Breast epithelium (tissue), 4 donors: ENCODE measurements at places on chromosomes 4 and X. TPM values are rescaled to one million over a fixed set of nuclear protein-coding genes. Genes with fewer than 3 reads are reported as not detected.

Gene INTS6L
- total RNA-seq = 12.5 TPM

Gene LAMP2
- 135 TPM for total RNA-seq

Gene PLP1
- 3.4 TPM for total RNA-seq

Gene MTCP1
- 2.3 TPM for total RNA-seq

Gene FGFBP2
- 6.4 TPM for total RNA-seq

Gene PWWP3B
- total RNA-seq = 2.6 TPM

Gene GCNA
- 2.6 TPM for total RNA-seq

Gene MAGEA1
- total RNA-seq = not detected

Gene TRPC3
- 0.64 TPM for total RNA-seq

Gene PARM1
- total RNA-seq = 18.0 TPM

Gene RAB33A
- total RNA-seq = 2.6 TPM

Gene GSX2
- not detected for total RNA-seq

Gene NUDT11
- total RNA-seq = 2.2 TPM

Gene CENPVL1
- total RNA-seq = not detected

Gene SASH3
- 18.7 TPM for total RNA-seq

Gene PDCL2
- not detected for total RNA-seq

Gene PABPC5
- total RNA-seq = 2.0 TPM

Gene NPY2R
- total RNA-seq = 4.4 TPM

Gene SORCS2
- 0.80 TPM for total RNA-seq

Gene HSFX4
- not detected for total RNA-seq

Gene NEIL3
- total RNA-seq = 0.32 TPM

Gene TMEM47
- 47.9 TPM for total RNA-seq

Gene CHIC2
- 47.5 TPM for total RNA-seq

Gene APELA
- 0.73 TPM for total RNA-seq

Gene CXCL5
- not detected for total RNA-seq

Gene ZNF141
- total RNA-seq = 39.0 TPM

Gene MAP7D2
- total RNA-seq = 1.3 TPM

Gene OCIAD1
- 85.2 TPM for total RNA-seq

Gene PCDH7
- total RNA-seq = 14.4 TPM

Gene NSG1
- total RNA-seq = 0.48 TPM

Gene CLIC2
- 10.7 TPM for total RNA-seq

Gene ASB11
- not detected for total RNA-seq

Gene RAB41
- total RNA-seq = not detected

Gene CENPE
- 0.33 TPM for total RNA-seq

Gene HS3ST1
- 1.6 TPM for total RNA-seq

Gene DUSP21
- total RNA-seq = not detected

Gene NHS
- 8.8 TPM for total RNA-seq

Gene NWD2
- total RNA-seq = 2.2 TPM

Gene CDS1
- total RNA-seq = 9.8 TPM

Gene HERC3
- 60.9 TPM for total RNA-seq

Gene CXCL8
- 33.7 TPM for total RNA-seq

Gene NDP
- total RNA-seq = 0.66 TPM

Gene CXCL13
- total RNA-seq = not detected

Gene CT45A5
- not detected for total RNA-seq
